SHP77 treated with DMSO at 0.1 percent for 48 hours (cell line): ENCODE measurements at places on chromosomes 11 and 22.

GRCh38 chr11:26936109-26936508 lies 57.8 kb upstream of the FIBIN start:
- no peak for DNase-seq

GRCh38 chr11:88590361-88590760 lies 252.8 kb upstream of the CTSC start:
- no peak for DNase-seq

- DNase-seq: no peak
Measured at GRCh38 chr22:42562684-42563083, 8.9 kb downstream of the SERHL2 start.

DNA sequence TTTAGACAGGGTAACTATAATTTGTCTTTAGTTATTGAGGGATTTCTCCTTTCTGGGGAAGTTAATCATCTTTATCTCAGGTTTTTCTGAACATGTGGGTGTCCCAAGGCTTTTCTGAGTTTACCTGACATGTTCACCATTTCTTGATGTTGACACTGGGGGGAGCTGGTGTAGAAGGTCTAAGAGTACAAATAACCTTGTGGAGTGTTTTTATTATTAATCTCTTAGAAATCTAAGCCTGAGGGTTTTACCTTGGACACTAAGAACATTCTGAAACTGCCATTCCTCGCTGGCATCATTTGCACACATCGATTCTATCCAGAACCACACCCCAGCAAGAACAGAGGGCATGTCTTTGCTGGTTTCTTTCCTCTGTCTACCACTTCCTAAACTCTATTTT lies 15.6 kb upstream of the C11orf91 start:
- DNase-seq: no peak

DNA sequence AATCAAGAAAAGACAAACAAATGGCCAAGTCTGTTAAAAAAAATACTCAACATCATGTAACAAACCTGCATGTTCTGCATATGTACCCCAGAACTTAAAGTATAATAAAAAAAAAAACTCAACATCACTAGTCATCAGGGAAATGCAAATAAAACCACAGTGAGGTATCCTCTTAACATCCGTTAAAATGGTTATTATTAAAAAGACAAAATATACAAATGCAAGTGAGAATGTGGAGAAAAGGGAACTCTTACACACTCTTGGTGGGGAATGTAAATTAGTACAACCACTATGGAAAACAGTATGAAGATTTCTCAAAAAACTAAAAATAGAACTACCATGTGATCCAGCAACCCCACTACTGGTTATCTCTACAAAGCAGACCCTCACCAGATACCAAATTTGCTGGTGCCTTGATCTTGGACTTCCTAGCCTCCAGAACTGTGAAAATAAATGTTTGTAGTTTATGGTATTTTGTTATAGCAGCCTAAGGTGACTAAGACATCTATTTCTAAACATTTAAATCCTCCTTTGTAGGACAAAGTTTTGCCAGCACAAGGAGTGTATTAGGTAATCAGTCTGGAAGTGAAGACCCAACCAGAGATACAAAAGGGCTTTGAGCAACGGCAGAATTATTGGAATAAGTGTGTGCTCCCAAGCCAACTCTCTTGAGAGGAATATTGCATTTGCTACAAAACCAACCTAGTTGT lies 32.4 kb upstream of the SCUBE2 start:
- DNase-seq: no peak

GRCh38 chr22:38873469-38874411 lies 1.7 kb upstream of the CBX6 start:
- DNase-seq: peak; percentile 38

- DNase-seq: no peak
Measured at GRCh38 chr11:30465623-30466022, 120.5 kb downstream of the MPPED2 start.

DNA sequence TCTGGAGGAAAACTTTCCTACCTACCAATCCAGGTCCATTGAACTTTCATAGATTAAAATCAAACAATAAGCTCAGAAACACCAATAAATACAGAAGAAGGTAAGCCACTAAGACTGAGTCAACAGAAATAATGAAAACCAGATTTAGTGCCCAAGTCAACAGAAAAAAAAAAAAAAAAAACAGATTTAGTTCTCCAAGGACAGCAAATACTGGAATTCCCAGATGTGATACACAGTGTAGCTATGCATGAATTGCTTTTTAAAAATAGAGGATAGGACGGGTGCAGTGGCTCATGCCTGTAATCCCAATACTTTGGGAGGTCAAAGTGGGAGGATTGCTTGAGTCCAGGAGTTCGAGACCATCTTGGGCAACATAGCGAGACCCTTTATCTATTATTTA lies 15.7 kb downstream of the DMC1 start:
- DNase-seq: no peak

- no peak for DNase-seq
Measured at GRCh38 chr11:88066090-88066489, 109.2 kb downstream of the RAB38 start.

GRCh38 chr11:129141748-129142523 lies 50.2 kb downstream of the ARHGAP32 start:
- DNase-seq: no peak

DNA sequence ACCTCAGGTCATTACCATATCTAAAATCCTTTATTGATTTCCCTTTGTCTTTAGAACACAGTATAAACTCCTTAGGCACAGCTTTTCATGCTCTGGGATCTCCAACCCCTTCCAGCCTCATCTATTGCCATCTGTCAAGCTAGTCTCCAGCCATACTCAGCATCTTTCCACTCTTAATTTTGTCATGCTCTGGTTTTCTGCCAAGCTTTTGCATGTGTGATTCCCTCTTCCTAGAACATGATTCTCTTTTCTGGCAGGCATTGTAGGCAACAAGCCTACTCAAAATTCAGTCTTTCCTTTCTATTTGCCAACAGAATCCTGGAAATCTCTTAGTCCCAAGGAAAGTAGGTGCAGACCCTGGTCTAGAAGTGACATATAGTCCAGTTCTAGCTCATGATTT lies 35.5 kb upstream of the SLC6A5 start:
- DNase-seq: no peak
